ENCODE measurements at places on chromosomes 2 and 18. TPM values are rescaled to one million over a fixed set of nuclear protein-coding genes. Genes with fewer than 3 reads are reported as not detected.

DNA sequence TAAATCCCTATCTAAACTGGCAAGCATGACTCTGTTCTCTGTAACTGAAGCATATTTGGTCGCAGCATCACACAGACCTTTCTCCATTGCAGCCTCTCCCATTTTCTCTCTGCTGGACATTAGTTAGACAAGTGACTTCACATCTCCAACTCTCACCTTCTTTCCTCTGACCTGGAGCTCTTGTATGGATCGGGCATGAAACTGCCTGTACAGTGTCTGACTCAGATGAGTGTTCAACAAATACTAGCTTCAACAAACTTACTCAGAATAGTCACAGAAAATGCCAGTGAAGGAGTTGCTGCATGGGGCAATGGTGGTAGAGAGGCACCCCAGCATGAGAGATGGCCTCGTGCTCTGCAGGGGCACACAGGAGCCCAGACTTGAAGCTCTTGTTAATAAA lies 104.7 kb upstream of the COPS8 start:
- no peak for DNase-seq
- H3K4me3 ChIP-seq = no peak overlapping the region
- no peaks in the 10 kb centered on the region for H3K4me1 ChIP-seq
- no peaks in the 10 kb centered on the region for H3K27me3 ChIP-seq
- H3K27ac ChIP-seq = no peak overlapping the region

DNA sequence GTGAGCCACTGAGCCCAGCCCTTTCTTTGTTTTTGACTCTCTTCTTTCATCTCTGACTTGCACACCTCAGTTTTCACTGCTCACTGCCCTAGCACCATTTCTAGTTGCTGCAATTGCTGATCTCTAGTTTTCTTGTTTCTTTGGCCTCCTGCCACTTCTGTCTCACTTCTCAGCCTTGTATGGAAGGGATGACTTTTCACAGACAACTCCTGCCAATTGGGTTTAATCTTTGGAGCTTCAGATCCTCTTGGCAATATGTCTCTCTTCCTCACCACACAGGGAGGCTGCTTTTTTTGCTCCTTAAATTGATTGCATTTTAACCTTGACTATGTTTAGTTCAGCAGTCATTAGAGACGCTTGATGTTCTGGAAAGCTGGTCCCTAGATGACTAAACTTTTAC lies 323.1 kb downstream of the CTNNA2 start:
- H3K27me3 ChIP-seq = no peaks in the 10 kb centered on the region
- H3K4me1 ChIP-seq = no peaks in the 10 kb centered on the region
- H3K4me3 ChIP-seq = no peak overlapping the region
- no peak overlapping the region for H3K27ac ChIP-seq
- DNase-seq = no peak

DNA sequence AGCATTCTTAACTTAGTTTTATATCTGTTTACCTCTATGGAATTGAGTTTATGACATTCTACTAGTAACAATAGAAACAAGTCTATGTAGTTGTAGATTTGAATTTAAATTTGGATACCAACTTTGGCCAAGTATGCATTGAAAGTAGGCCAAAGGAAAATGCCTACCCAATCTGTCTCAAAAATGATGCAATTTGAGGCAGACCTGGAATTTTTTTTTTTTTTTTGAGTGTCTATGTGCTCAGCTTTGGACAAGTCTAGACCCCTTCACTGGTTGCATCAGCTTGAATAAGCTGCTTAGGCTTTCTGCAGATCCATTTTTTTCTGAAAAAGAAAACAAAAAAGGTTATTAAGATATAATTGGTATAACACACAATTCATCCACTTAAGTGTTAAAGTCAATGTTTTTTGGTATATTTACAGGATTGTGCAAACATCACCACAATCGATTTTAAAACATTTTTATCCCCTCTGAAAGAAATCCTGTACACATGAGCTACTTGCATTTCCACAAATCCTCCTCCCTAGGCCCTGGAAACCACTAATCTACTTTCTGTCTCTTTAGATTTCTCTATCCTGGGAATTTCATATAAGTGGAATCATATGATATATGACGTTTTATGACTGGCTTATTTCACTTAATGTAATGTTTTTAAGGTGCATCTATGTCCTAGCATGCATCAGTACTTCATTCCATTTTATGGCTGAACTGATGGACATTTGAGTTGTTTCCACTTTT lies 185.1 kb upstream of the CCDC68 start:
- no peaks in the 10 kb centered on the region for H3K36me3 ChIP-seq
- no peaks in the 10 kb centered on the region for H3K27me3 ChIP-seq
- no peak for DNase-seq
- no peaks in the 10 kb centered on the region for H3K4me1 ChIP-seq
- no peak overlapping the region for H3K27ac ChIP-seq

- no peaks in the 10 kb centered on the region for H3K36me3 ChIP-seq
- peaks cover 28% of the 10 kb centered on the region for H3K4me1 ChIP-seq
- H3K27ac ChIP-seq = no peak overlapping the region
Measured at GRCh38 chr18:48445540-48445939, 36.4 kb upstream of the ZBTB7C start.

DNA sequence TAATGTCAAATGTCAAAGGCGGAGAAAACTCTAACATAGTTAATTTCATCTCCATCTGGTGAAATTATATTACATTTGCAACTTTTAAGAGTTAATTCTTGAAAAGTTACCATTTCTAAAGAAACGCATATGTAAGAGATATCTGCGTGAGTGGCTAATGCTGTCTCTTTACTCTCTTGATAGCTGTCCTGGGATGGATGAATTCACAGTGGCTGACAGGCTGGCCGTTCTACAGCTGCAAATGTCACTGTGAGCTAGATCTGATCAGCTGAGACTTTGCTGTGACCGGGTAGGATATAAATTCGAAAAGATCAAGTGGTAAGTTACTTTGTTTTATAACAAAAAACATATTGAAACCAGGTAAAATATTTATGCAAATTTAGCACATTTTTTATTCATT lies 557.1 kb upstream of the DDX18 start:
- no peaks in the 10 kb centered on the region for H3K4me1 ChIP-seq
- H3K4me3 ChIP-seq = no peak overlapping the region
- H3K36me3 ChIP-seq = no peaks in the 10 kb centered on the region
- H3K27me3 ChIP-seq = no peaks in the 10 kb centered on the region

- H3K4me3 ChIP-seq = no peak overlapping the region
- no peak overlapping the region for H3K27ac ChIP-seq
- DNase-seq = no peak
- H3K4me1 ChIP-seq = peaks cover 86% of the 10 kb centered on the region
Measured at GRCh38 chr2:241320394-241320793, 4.7 kb downstream of the SEPTIN2 start.

- H3K4me1 ChIP-seq = peaks cover 11% of the 10 kb centered on the region
- no peaks in the 10 kb centered on the region for H3K36me3 ChIP-seq
- H3K27ac ChIP-seq = no peak overlapping the region
- H3K27me3 ChIP-seq = no peaks in the 10 kb centered on the region
Measured at GRCh38 chr2:25853038-25853638, 25.1 kb downstream of the ASXL2 start.

DNA sequence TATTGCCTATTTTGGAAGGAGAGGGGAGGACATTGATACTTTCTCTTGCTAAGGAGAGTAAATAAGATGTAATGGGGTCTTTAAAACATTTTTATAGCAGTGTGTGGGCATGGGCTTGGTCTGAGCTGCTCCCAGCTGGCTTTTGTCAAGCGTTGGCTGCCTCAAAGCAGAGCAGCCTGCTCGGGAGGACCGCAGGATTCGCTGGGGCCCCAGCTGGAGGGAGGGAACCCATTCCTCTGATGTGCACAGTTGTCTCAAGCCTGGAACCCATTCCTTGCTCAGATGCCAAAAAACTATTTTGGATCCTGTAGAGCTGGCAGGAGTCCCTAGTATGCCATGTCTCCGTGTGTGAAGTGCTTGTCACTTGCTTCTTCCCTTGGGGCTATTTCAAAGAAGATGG lies 59.4 kb upstream of the RMDN2 start:
- no peak overlapping the region for H3K27ac ChIP-seq
- no peaks in the 10 kb centered on the region for H3K36me3 ChIP-seq
- DNase-seq = no peak
- H3K4me1 ChIP-seq = peaks cover 23% of the 10 kb centered on the region
- H3K27me3 ChIP-seq = no peaks in the 10 kb centered on the region
- H3K4me3 ChIP-seq = no peak overlapping the region

DNA sequence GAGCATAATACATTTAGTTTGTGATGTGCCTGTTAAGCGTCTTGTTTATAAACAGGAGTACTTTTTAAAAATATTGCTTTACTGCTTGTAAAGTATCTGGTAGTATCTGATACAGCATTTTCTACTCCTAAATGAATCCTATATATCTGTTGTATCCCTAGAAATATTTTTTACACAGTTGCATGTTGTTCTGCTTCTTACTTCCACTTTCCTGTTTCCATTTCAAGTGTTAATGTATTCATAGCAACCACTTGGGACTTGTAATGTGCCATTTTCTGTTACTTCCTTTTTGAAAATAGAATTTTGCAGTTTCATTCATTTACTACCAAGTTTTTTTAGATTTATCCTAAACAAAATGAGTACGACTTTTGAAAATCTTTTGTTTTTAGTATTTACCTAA lies 24.9 kb downstream of the CCNT2 start:
- no peak overlapping the region for H3K27ac ChIP-seq
- no peak overlapping the region for H3K4me3 ChIP-seq

- H3K4me3 ChIP-seq = no peak overlapping the region
- no peak for DNase-seq
- H3K4me1 ChIP-seq = no peaks in the 10 kb centered on the region
- no peaks in the 10 kb centered on the region for H3K36me3 ChIP-seq
Measured at GRCh38 chr18:78156466-78156865, 823.2 kb upstream of the SALL3 start.

- DNase-seq = no peak
- no peak overlapping the region for H3K27ac ChIP-seq
- peaks cover under 1% of the 10 kb centered on the region for H3K4me1 ChIP-seq
- H3K36me3 ChIP-seq = no peaks in the 10 kb centered on the region
- H3K4me3 ChIP-seq = no peak overlapping the region
Measured at GRCh38 chr2:234555616-234556249, 58.9 kb upstream of the ARL4C start.

- DNase-seq = no peak
- H3K27me3 ChIP-seq = no peaks in the 10 kb centered on the region
- no peak overlapping the region for H3K4me3 ChIP-seq
- H3K36me3 ChIP-seq = no peaks in the 10 kb centered on the region
Measured at GRCh38 chr18:39058386-39059000, 1492.9 kb upstream of the CELF4 start.

- no peaks in the 10 kb centered on the region for H3K36me3 ChIP-seq
- H3K27me3 ChIP-seq = no peaks in the 10 kb centered on the region
- H3K27ac ChIP-seq = no peak overlapping the region
- no peak overlapping the region for H3K4me3 ChIP-seq
Measured at GRCh38 chr2:57615855-57616556, 430.6 kb upstream of the VRK2 start.

GRCh38 chr2:30914456-30914855 lies 107.2 kb upstream of the CAPN13 start:
- H3K36me3 ChIP-seq = no peaks in the 10 kb centered on the region
- no peak for DNase-seq
- no peaks in the 10 kb centered on the region for H3K27me3 ChIP-seq
- no peaks in the 10 kb centered on the region for H3K4me1 ChIP-seq
- H3K4me3 ChIP-seq = no peak overlapping the region
- H3K27ac ChIP-seq = no peak overlapping the region

DNA sequence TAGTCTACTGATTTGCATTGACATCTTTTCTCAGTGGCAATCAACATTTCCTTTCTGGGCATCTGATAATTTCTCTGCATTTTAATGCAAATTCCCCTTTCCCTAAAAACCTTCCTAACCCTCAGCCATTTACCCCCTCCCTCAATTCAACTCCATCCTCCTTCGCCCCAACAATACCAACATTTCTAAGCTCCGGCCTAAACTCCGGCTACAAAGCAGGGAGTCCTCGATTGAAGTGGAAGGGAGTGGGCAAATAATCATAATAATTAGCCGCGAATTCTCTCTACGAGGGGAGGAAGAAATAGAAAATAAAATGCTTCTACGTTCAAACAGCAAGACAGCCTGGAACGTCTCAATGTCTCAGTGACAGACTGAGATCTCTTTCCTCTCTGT lies 4.6 kb downstream of the BCL11A start:
- peaks cover 36% of the 10 kb centered on the region for H3K4me1 ChIP-seq
- H3K36me3 ChIP-seq = no peaks in the 10 kb centered on the region
- DNase-seq = no peak

- no peak overlapping the region for H3K4me3 ChIP-seq
- DNase-seq = no peak
- H3K4me1 ChIP-seq = peaks cover 55% of the 10 kb centered on the region
- H3K27ac ChIP-seq = no peak overlapping the region
- no peaks in the 10 kb centered on the region for H3K27me3 ChIP-seq
- H3K36me3 ChIP-seq = no peaks in the 10 kb centered on the region
Measured at GRCh38 chr2:160321006-160321405, 120.9 kb upstream of the ITGB6 start.

- no peak overlapping the region for H3K4me3 ChIP-seq
- H3K4me1 ChIP-seq = no peaks in the 10 kb centered on the region
- no peak for DNase-seq
- no peaks in the 10 kb centered on the region for H3K27me3 ChIP-seq
- H3K36me3 ChIP-seq = no peaks in the 10 kb centered on the region
Measured at GRCh38 chr18:75393721-75394120, 33.8 kb downstream of the SMIM21 start.

- no peaks in the 10 kb centered on the region for H3K36me3 ChIP-seq
- no peak for DNase-seq
Measured at GRCh38 chr2:10272464-10272863, 30.2 kb upstream of the HPCAL1 start.

GRCh38 chr2:20173496-20174402 lies 51.2 kb downstream of the SDC1 start:
- H3K27ac ChIP-seq = no peak overlapping the region
- no peak overlapping the region for H3K4me3 ChIP-seq
- H3K27me3 ChIP-seq = no peaks in the 10 kb centered on the region
- DNase-seq = no peak
- no peaks in the 10 kb centered on the region for H3K4me1 ChIP-seq

DNA sequence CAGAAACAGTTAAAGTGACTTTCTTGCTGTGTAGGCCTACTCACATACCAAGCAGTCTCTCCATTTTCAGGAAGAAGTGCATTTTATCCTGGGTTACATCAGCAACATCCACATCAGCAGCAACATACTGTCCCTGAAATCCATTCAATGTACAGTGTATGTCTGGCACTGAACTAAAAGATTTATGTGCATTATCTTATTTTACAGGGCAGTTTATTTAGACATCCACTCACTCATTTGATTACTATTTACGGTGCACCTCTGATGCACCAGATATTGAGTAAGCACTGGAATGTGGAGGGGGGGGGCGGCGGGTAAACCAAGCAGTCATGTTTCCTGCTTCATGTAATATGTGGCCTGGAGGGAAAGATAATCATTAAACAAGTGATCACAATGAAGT lies 1128.2 kb downstream of the BCL11A start:
- H3K4me1 ChIP-seq = no peaks in the 10 kb centered on the region
- DNase-seq = no peak
- no peak overlapping the region for H3K4me3 ChIP-seq
- H3K27me3 ChIP-seq = no peaks in the 10 kb centered on the region
- no peak overlapping the region for H3K27ac ChIP-seq

The OSR1 gene
- 99.6 TPM for total RNA-seq

The UGT1A4 gene
- total RNA-seq = not detected

The SULT1C3 gene
- total RNA-seq = not detected

The DLGAP1 gene
- 1.4 TPM for total RNA-seq

The PPP1R7 gene
- 87.2 TPM for total RNA-seq

The IL1RL2 gene
- 0.19 TPM for total RNA-seq

The CCBE1 gene
- total RNA-seq = 2.5 TPM

The CRACDL gene
- total RNA-seq = 4.5 TPM

The SNORC gene
- 0.75 TPM for total RNA-seq

The EN1 gene
- total RNA-seq = 0.11 TPM

The NT5C1B gene
- total RNA-seq = not detected

The SKOR2 gene
- not detected for total RNA-seq

The CPO gene
- 0.33 TPM for total RNA-seq

The EFHD1 gene
- 13.8 TPM for total RNA-seq

The CCDC93 gene
- 14.4 TPM for total RNA-seq

Measured in esophagus muscularis mucosa (tissue), 4 donors.